ENCODE measurements at places on chromosomes 4 and X.

GRCh38 chr4:112130906-112131305 is 14.3 kb upstream of the FAM241A start:
- DNase-seq: no peak

- DNase-seq: no peak
Measured at GRCh38 chr4:16448241-16448840, 222.1 kb upstream of the TAPT1 start.

DNA sequence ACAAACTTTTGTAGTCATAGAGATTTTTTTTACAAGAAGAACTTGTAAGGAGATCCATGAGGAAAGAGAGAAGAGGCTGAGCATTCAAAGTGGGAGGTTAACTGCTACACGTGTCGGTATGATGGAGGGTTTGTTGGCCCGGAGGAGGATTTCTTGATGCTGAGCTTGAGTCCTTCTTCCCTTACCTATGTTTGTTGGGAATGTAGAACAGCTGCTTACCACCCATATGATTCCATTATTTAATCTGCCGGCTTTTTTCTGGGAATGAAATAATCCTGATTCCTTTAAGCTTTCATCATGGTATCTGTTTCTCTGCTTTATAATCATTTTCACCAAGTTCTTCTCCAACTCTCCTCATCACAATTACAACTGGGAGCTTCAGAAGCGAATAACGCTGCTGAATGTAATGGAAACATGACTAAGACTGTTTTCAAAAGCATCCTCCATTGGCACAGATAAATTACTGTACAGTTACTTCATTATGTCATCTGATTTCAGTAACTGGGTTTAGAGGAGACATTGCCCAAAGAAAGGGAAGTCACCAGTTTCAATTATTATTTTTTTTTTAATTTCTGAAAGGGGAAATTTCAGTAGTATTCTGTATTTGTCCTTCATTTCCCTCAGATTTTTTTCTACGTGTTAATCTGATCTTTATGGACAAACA is 420.6 kb downstream of the SPRY1 start:
- DNase-seq: no peak

- DNase-seq: no peak
Measured at GRCh38 chrX:139903210-139903609, 29.6 kb downstream of the ATP11C start.
